Fibroblast of skin of abdomen (primary cell): ENCODE measurements at places on chromosomes 7 and 10.

DNA sequence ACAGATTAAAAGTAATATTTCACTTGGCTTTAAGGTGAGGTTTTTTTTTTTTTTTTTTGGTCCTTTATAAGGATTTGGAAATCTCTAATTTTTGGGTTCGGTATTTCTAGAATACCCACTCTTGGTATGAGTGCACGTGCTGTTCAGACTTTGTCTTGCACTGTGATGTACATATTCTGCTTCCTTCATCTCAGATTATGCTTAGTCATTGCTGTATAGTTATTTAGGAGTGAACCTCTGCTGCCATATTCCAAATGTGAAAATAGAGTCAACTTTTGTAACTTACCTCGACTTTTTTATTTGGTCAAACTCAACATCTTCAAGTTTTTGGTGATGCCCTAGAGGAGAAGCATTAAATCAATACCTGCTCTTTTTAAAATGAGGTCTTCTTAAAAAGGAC, 40.1 kb upstream of the HBP1 start:
- no peak for DNase-seq

DNA sequence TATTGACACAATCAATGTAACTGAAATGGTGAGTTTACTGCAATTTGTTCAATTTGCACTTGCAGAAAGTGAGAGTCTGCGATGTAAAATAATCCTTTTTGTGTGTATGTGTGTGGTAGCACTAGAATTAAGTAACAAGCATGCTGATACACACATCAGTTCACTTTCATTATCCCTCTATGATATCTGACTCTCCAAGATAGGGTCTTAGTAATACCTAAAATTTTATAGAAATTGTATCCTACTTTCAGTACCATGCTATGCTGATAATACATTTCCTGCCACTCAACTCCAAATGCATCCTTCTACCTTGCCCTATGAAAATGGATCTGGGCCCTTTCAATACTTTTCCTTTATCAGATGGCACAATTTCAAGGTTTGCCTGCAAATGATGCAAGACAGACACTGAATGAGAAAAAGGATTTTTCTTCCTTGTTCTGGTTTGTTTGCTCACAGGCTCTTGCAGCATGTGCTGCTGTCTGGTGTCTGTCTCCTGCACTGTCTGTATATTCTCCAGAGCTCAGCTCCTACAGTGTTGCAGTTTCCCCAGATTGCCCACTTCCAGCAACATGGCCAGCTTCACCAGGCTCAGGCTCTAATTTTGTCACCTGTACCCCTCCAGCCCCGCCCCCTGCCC, 297.9 kb upstream of the HGF start:
- DNase-seq: no peak

GRCh38 chr7:155809947-155810769, 2.1 kb downstream of the SHH start:
- DNase-seq: no peak

GRCh38 chr7:4188651-4189050, 493.4 kb upstream of the FOXK1 start:
- DNase-seq: no peak

GRCh38 chr7:103718482-103719061, 270.9 kb downstream of the RELN start:
- DNase-seq: peak; percentile 52

- DNase-seq: no peak
These were observed 328.6 kb upstream of the COBL start for GRCh38 chr7:51645255-51645654.

GRCh38 chr7:43602256-43602655, 19.3 kb downstream of the STK17A start:
- DNase-seq: no peak

DNA sequence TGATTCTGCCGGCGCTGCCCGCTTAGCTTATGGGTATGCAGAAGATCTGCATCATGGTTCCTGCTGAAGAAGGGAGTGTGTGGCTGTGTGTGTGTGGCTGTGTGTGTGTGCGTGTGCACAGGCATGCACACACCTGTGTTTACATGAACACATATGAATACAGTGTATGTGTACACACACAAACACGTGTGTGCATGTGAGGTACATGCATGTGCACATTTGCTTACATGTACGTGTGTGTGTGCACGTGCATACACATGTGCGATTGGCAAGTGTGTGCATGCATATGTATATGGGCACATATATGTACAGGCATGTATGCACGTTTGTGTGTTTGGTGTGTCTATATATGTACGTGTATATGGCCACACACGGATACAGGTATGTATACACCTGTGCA, 16.4 kb upstream of the FAM20C start:
- no peak for DNase-seq

DNA sequence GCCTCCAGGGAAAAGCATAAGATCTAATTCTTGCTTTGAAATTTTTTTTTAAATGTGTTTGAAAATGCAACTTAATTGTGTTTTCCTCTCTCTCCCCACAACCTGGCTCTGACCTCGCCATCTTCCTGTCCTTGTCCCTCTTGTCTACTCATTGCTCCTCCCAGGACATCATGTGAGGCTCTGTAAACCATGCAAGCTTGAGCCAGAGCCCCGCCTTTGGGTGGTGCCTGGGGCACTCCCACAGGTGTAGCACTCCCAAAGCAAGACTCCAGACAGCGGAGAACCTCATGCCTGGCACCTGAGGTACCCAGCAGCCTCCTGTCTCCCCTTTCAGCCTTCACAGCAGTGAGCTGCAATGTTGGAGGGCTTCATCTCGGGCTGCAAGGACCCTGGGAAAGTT, 9.8 kb upstream of the CDHR1 start:
- DNase-seq: no peak
